NCI-H460 (cell line): ENCODE measurements at places on chromosomes 7 and 10. TPM values are rescaled to one million over a fixed set of nuclear protein-coding genes. Genes with fewer than 3 reads are reported as not detected.

The SAP25 gene
- 0.52 TPM in 1 of 2 replicates, not detected in the other for total RNA-seq

The SPDYE16 gene
- not detected in 2 replicates for total RNA-seq

The SPDYE17 gene
- total RNA-seq = 0.22 TPM in 1 of 2 replicates, not detected in the other

The ZNF273 gene
- total RNA-seq = 8.2 and 8.7 TPM in 2 replicates

The MINDY3 gene
- total RNA-seq = 32.8 and 40.6 TPM in 2 replicates

The TAC1 gene
- not detected in 2 replicates for total RNA-seq

The SUV39H2 gene
- total RNA-seq = 13.5 and 16.3 TPM in 2 replicates

The SMKR1 gene
- 4.4 and 4.6 TPM in 2 replicates for total RNA-seq

The CLCN1 gene
- 0.07 TPM in 1 of 2 replicates, not detected in the other for total RNA-seq

The CHST15 gene
- total RNA-seq = 53.2 and 60.9 TPM in 2 replicates

The ANKRD61 gene
- total RNA-seq = 0.46 and 0.72 TPM in 2 replicates

The BAMBI gene
- 3.9 and 4.0 TPM in 2 replicates for total RNA-seq

The PNLIPRP3 gene
- not detected in 2 replicates for total RNA-seq

The ERVW-1 gene
- not detected in 2 replicates for total RNA-seq

The GNAI1 gene
- total RNA-seq = 26.4 and 30.1 TPM in 2 replicates

The ASZ1 gene
- not detected in 2 replicates for total RNA-seq

The INSYN2A gene
- total RNA-seq = 0.12 and 0.17 TPM in 2 replicates

The SLC16A12 gene
- total RNA-seq = 0.10 and 0.14 TPM in 2 replicates

The SSMEM1 gene
- total RNA-seq = 0.12 TPM in 1 of 2 replicates, not detected in the other

The KEL gene
- total RNA-seq = 0.59 TPM in 1 of 2 replicates, not detected in the other

The PKD2L1 gene
- total RNA-seq = 0.05 TPM in 1 of 2 replicates, not detected in the other

The FAM25C gene
- not detected in 2 replicates for total RNA-seq

The TRIL gene
- 0.05 and 0.12 TPM in 2 replicates for total RNA-seq

The ZNF398 gene
- 10.2 and 10.7 TPM in 2 replicates for total RNA-seq

The TAS2R4 gene
- total RNA-seq = 1.2 and 1.3 TPM in 2 replicates
